Stimulated activated CD8-positive, alpha-beta memory T cell treated with anti-CD3 and anti-CD28 coated beads, Interleukin-7, amount 100 ng/mL, for 48 hours (primary cell): ENCODE measurements at places on chromosomes 4 and X.

DNA sequence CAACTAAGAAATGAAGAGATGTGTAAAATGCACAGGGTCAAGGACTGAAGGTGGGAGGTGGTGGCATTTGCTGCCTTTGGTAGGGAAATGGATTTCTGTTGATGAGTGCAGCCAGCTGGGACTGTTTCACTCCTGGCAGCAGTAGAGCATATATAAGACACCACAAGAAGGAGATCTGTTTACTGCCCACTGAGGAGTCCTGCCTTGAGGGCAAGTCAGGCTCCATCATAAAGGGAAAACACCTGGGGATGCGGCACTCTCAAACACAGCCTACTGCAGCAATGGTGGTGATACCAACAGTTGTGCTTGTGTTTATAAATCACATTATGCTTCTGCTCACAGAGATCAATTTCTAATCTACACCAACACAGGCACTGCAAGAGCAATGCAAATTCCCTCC lies 222.1 kb downstream of the TACR3 start:
- no peak for DNase-seq

DNA sequence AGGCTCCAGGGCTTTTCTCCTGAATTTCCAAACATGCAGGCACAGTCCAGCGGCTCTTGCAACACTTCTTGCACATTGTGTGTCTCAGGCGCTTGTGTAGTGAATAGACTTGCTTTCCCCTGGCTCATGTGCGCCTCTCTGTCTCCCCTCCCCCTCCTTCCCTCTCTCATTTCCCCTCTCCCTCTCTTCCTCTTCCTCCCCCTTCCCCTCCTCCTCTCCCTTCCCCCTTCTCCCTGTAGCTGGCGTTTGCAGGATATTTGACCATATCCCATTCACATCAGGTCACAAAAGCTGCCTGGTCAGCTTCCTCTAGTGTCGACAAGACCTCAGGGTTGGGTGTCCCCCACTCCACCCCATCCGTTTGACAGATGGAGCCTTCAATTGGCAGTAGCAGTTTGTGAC lies 2.4 kb downstream of the CHST7 start:
- no peak for DNase-seq

GRCh38 chr4:42643685-42644084 lies 13.2 kb downstream of the ATP8A1 start:
- DNase-seq: no peak

- DNase-seq: no peak
Measured at GRCh38 chr4:4480685-4481398, 61.0 kb downstream of the STX18 start.

- no peak for DNase-seq
Measured at GRCh38 chrX:150334100-150334499, 29.0 kb upstream of the MAMLD1 start.

DNA sequence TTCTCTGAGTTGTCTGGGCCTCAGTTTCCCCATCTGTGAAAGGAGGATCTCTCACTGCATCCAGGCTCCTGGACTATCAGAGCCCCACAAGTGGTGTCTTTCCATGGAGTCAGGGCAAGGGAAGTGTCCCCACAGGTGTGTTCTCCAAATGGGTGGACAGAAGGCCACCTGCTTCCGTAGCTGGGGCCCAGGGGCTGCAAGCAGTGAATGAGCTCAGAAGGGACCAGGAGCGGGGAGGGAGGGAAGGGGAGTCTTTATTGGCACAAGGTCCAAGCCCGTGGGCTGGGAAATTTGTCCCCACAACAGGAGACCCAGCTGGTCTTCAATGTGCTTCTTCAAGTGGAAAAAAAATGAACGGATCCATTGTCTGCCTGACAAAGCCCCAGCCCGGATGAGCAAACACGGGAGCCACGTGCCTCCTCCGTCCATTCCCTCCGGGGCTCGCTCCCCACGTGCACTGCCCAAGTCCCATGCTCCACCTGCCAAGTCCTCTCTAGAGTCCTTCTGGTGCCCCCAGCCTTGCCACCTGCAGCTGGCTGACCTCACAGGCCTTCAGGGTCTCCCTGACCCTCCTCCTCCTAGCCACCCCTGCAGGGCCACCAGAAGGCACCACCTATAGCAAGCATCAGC lies 72.0 kb downstream of the JAKMIP1 start:
- DNase-seq: no peak

DNA sequence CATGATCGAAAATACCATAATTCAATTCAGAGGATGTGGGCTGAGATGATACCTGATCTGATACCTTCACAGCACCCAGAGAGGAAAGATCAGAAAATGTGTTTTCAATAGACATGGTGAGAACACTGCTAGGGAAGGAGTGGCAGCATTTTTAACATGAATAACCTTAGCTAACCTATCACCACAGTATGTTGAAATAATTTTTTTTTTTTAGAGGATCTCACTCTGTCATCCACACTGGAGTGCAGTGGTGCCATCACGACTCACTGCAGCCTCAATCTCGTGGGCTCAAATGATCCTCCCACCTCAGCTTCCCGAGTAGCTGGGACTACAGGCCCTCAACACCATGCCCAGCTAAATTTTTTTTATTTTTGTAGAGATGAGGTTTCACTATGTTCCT lies 90.5 kb upstream of the RAPGEF2 start:
- no peak for DNase-seq
